ENCODE measurements at places on chromosomes 2 and 18. TPM values are rescaled to one million over a fixed set of nuclear protein-coding genes. Genes with fewer than 3 reads are reported as not detected.

GRCh38 chr18:41613003-41613609 lies 341.9 kb upstream of the PIK3C3 start:
- DNase-seq, result no peak

Gene AQP12A
- not detected for total RNA-seq

DNA sequence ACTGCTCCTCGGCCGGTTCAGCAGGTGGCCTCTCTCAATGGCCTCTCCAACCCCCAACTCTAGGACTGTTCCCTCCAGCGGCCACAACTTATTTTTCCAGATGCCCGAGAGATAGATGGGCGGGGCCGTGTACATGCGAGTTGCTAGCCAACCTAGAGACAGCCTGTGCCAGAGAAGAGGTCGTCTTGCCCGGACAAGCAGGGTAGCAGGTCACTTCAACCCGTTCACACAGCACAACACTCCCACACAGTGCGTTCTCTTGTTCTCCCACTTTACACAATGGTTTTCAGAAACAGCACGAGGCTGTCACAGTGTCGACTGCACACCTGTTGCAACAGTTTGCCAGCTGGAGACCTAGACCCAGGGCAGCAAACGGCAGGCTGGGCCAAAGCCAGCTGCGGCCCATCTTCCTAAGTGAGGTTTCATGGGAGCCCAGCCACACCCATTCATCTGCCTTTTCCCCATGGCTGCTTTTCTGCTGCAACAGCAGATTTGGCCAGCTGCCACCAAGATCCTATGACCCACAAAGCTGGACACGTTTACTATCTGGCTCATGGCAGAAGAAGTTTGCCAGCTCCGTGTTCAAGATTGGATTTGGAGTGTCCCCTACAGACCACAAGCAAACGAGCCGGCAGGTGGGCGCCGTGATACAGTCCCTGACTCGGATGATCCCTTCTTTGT lies 7.3 kb upstream of the PRLH start:
- DNase-seq, result no peak

DNA sequence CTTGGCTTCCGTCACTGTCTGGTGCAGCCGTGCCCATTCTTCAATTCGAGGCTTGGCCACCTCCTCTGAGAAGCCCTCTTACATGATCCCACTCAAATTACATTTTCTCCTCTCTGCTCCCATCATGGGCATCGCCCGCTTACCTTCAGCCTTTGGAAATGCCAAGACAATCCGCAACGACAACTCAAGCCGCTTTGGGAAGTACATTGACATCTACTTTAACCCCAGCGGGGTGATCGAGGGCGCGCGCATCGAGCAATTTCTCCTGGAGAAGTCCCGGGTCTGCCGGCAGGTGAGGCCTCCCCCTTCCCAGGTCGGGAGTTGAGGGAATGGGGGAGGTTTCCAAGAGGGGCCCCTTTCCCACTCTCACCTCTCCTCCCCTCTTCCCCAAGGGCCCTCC lies 38.3 kb downstream of the MYO7B start:
- DNase-seq, result no peak

Gene IL36RN
- total RNA-seq, result not detected

DNA sequence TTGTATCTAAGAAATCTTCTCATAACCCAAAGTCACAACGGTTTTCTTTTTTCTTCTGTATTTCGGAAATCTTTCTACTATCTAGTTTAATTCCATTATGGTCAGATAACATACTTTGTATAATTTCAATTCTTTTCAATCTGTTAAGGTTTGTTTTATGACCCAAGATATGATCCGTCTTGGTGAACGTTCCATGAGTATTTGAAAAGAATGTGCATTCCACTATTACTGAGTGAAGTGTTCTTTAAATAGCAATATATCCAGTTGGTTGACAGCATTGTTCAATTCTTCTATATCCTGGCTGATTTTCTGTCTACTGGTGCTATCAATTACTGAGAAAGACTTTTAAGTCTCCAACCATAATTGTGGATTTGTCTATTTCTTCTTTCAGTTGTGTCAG lies 414.5 kb downstream of the TNS1 start:
- no peak for DNase-seq

Gene SLC16A14
- total RNA-seq, result 0.23 TPM

- DNase-seq, result no peak
Measured at GRCh38 chr2:176125772-176126054, 3.2 kb downstream of the HOXD9 start.

GRCh38 chr2:234368861-234369261 lies 128.0 kb downstream of the ARL4C start:
- DNase-seq, result peak; percentile 12

- DNase-seq, result no peak
Measured at GRCh38 chr2:151374436-151374835, 17.0 kb downstream of the TNFAIP6 start.

- no peak for DNase-seq
Measured at GRCh38 chr2:54801352-54801751, 77.9 kb downstream of the EML6 start.

Gene GALNT3
- 6.7 TPM for total RNA-seq

DNA sequence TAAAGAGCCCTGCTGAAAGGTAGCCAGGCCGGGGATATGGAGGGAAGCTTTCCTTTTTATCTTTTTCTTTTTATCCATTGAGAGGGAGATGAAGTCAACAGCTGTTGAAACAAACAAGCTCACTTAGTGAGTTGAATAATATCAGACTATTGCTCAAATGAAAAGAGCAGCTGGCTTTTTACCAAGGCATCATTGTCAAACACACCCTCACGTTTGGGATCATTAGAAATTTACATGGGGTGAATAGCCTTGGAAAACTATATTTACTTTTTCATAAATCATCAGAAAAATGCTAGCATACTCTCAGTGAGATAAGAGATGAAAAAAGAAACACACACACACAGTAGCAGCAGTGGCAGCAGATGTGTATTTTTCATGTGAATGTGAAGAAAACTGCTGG lies 71.5 kb upstream of the HNMT start:
- no peak for DNase-seq

Gene FRZB
- not detected for total RNA-seq

- no peak for DNase-seq
Measured at GRCh38 chr2:9231291-9232165, 24.9 kb downstream of the ASAP2 start.

Gene INPP5D
- total RNA-seq, result 184 TPM

DNA sequence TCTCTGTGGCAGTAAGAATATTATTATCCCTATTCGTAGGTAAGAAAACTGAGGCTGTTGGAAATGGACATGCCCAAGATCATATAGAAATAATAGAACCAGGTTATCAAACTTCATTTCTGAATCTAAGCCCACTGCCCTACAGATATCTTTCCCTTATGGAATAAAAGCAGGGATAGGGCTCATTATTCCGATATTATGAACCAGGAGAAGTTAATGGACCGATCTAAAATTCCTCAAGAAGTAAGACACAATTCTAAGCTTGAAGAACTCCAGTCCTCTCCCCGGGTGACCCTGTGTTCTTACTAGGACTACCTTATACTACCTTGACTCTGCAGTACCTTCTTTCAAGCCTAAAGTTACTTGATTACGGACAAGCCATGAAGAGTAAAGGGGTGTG lies 8.4 kb upstream of the MYCN start:
- no peak for DNase-seq

Gene SRD5A2
- total RNA-seq, result not detected

- no peak for DNase-seq
Measured at GRCh38 chr18:63259567-63260379, 59.8 kb downstream of the BCL2 start.

- DNase-seq, result no peak
Measured at GRCh38 chr2:120424274-120424796, 78.4 kb downstream of the INHBB start.

GRCh38 chr2:112181571-112182290 lies 43.5 kb downstream of the FBLN7 start:
- peak; percentile 63 for DNase-seq

Gene RAB31
- total RNA-seq, result 15.6 TPM

DNA sequence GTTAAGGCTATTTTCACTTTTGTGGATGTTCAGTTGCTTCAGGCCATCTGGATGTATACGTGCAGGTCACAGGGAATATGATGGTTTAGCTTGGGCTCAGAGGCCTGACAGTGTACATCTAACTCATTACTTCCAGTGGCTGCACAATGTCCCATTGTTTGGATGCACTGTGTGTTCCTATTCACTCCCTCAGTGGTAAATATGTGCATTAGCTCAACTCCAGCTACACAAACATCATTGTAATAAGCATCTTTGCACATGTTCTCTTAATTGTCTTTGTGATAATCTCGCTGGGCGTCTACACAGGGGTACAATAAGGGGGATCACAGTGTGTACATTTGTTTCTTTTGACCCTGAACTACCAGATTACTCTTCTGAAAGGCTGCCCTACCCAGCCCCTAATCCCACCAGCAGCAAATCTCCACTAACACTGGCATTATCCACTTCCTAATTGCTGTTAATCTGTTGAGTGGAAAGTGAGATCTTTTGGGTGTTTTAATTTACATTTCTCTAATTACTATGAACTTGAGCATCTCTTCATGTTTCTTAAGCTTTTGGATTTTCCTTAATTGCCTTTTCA lies 56.1 kb upstream of the POLE4 start:
- DNase-seq, result no peak

Measured in T-helper 17 cell (primary cell).